ENCODE measurements at places on chromosomes 7 and 10.

DNA sequence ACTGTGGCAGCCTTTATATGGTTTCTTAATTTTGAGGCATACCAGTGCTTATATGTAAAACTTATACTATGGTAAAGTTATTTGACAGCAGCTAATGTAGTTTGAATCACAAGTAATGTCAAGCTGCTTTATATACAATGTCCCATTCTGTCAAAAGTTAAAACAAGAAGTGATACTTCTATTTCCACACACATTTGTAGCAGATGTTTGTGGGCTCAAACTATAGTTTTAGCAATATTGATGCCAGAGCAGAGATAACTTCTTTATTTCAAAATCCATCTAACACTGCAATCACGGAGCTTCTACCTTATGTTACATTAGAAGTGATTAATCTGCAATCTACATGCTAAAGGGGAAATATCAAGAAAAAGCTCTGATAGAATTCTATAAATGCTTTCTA, 149.6 kb downstream of the ADK start:
- DNase-seq: no peak

GRCh38 chr10:124570646-124571045, 109.0 kb downstream of the LHPP start:
- DNase-seq: no peak

GRCh38 chr7:118949031-118949430, 724.5 kb downstream of the ANKRD7 start:
- no peak for DNase-seq

DNA sequence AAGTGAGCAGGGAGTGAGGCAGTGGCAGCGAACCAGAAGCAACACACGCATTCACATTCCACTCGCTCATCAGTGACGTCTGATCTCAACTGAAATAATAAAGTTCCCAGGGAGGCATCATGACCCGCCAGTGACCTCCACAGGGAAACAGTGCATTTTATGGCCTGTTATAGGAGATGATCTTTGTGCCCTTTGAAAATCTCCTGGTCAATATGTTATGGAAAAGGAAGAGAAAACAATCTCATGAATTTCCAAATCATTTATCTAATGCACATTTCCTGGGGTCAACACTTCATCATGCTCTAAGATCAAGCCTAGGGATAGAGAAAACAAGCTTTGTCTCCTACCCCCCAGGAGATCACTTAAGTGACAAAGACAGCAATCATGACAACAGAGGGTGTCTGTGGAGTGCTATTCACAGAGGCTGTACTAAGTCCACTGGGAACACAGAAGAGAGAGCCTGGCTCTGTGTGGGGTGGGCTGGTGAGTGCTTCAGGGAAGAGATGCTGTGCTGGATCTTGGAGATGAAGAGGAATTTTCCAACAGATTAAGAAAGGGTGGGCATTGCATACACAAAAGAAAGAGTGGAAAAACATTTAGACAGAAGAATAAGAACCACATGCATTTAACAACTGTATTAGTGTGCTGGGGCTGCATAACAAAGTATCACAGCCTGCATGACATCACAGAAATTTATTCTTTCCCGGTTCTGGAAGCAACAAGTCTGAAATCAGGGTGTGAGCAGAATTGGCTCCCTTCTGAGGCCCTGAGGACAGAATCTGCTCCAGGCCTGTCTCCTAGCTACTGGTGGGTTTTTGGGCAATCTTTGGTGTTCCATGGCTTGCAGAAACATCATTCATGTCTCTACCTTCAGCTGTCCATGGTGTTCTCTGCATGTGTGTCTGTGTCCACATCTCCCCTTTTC, 613.9 kb upstream of the IGFBP3 start:
- DNase-seq: no peak

GRCh38 chr7:144830811-144831210, 5.0 kb downstream of the TPK1 start:
- no peak for DNase-seq

DNA sequence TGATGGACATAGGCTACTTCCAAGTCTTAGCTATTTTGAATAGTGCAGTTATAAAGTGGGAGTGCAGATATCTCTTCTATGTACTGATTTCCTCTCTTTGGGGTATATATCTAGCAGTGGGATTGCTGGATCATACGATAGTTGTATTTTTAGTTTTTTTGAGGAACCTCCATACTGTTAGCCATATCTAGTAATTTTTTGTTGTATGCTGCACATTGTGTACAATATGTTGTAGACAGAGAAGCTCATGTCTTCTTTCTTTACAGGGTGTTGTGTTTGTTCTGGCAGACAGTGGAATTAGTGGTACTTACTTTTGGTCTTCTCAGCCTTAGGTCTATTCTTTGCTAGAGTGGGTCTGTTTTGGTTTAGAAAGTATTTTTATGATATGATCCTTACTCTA, 13.7 kb upstream of the DIP2C start:
- no peak for DNase-seq

- DNase-seq: no peak
Measured at GRCh38 chr10:79399223-79399831, 46.1 kb downstream of the ZCCHC24 start.

- no peak for DNase-seq
Measured at GRCh38 chr10:60679388-60679990, 98.8 kb upstream of the CDK1 start.

DNA sequence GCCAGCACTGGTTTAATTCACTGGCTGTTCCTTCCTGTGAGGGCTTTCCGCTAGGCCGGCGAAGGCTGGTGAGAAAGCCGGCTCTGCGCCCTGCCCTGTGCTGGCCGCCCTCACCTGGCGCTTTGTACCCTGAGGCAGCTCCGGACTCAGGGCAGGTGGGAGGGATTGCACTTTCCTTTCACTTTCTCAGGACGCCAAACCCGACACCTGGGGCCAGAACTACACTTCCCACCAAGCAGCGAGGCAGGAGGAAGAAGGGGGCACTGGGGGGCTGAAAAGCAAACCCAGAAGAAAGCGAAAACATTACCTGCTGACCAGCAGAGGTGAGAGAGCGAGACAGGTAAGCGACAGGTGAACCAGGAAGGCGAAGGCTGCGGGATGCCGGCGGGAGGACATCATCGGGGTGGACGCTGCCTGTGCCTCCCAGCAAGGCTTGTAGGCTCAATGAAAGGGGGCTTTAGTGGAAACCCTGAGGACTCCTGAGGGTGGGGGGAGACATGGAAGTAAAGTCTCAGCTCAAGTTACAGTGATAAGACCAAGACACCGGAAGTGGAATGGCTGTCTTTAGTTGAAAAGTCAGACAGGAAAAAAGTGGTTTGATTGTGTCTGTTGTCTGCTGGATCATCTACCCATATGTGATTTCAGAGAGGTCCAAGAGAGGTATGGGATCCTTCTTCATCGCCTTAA, at the start of gene RAB19:
Gene RAB19, plus strand, starts transcription at position 181 of the 687 bp plus-strand sequence. CDS start 3,589 bp downstream, outside the sequence.
- DNase-seq: peak; percentile 32

- no peak for DNase-seq
Measured at GRCh38 chr10:95628786-95629185, 27.7 kb downstream of the ALDH18A1 start.

DNA sequence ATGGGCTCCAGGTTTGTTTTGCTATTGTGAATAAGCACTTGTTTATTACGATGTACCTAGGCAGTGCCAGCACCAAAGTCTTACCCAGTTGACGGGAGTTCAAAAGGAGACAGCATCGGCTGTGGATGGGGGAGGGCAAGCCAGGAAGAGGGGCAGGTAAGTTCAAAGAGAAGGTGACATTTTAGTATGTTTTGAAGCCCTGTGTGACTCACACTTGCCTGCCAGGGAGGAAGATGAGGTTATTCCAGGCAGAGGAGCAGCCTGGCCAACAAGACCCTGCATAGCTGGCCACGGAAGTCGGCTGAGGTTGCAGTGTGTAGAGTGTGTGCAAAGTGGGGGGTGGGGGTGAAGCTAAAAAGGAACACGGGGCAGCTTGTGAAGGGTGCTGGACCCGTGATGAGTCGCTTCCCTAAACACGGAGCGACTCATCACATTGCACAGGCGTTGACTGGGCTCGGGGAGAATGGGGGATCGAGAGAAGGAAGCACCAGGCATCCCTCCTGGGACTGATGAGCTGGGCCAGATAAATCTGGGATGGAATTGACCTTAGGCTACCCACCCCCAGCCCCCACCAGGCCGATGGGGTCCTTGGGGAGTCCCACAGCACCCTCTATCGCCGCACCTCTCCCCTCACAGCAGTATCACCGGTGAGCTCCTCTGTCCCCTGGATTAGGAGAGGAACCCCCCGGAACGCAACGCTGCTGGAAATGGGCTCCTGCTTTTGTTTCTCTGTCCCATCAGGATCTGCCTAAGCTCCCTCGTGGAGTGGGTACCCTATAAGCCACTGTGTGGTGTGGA, 97.9 kb upstream of the IKZF1 start:
- peak; percentile 82 for DNase-seq

Measured in activated CD4-positive, alpha-beta T cell treated with anti-CD3 and anti-CD28 coated beads, Interleukin-2, amount 50 U/mL, for 16 hours (primary cell).